ENCODE measurements at places on chromosomes 2 and 18.

- no peak for DNase-seq
Observed at GRCh38 chr2:216713691-216714336, 18.5 kb upstream of the IGFBP5 start.

- no peak for DNase-seq
Observed at GRCh38 chr18:41992066-41992465, 37.0 kb downstream of the PIK3C3 start.

DNA sequence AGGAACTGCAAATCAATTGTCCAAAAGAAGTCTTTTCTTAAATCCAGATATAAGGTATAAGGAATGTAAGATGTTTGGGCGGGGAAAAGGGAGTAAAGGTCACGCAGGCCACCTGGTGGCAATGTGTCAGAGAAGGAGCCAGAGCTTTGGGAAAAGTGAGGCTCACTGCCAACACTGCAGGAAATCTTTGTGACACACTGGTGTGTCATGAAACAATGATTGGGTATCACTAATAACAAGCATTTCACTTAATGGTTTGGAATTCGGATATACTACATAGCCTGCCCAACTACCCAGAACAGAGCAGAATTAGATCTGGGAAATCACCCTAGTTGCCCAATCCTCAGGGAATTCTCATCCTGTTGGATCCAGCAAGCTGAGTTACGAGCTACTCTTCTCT, 61.0 kb downstream of the RBMS1 start:
- no peak for DNase-seq

GRCh38 chr18:48036226-48036625, 105.8 kb upstream of the SMAD2 start:
- DNase-seq = no peak

- DNase-seq = no peak
Observed at GRCh38 chr2:121746071-121746578, 9.3 kb upstream of the TSN start.

DNA sequence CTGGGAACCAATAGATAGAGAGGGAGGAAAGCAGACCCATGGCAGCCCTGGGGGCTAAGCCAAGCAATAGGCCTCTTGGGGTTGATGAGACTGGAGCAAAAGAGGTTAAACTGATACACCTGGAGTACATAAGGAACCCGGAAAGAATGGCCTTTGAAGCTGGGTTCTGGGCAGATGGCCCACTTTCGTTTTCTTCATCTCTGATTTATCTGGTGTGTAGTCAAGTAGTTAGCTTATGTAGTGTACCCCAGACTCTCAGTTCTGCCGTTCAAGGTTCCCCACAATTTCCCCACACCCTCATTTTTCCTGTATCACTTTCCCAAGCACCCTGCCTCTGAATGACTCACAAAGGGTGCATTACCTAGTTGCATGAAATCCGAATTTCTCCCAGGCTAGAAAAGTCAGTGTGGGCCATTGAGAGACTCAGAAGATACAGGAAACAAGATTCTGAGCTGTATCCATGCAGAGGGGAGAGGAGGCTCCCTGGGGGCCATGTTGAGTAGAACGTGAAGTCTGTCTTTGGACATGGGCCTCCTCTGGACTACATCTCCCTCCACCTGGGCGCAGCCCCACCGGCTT, 235.0 kb downstream of the LOXHD1 start:
- no peak for DNase-seq

DNA sequence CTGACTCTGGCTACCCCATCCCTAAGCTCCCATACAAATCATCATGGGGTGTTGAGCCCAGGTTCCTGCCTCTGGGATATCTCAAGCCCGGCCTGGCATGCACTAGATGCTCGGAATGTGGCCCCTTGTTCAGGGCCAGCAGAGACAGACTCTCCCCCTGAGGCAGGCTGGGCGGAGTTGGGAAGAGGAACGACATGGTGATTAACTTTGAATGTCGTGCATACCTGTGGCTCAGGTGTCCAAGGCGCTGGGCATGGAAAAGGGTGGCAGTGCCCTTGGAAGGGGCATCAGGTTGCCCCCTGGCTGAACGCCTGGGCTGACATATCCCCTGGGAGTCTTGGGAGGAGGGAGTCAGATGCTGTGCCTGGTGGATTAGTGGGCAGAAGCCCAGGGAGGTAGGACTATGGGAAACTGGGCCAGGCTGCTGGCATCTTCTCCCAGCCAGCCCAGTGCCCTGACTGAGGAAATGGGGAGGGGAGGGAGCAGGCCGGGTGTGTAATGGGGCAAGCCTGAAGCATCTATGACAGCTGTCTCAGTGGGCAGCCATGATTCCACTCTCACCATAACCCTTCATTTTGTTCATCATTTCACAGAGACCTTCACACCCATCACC, 57.8 kb upstream of the OTOF start:
- no peak for DNase-seq

DNA sequence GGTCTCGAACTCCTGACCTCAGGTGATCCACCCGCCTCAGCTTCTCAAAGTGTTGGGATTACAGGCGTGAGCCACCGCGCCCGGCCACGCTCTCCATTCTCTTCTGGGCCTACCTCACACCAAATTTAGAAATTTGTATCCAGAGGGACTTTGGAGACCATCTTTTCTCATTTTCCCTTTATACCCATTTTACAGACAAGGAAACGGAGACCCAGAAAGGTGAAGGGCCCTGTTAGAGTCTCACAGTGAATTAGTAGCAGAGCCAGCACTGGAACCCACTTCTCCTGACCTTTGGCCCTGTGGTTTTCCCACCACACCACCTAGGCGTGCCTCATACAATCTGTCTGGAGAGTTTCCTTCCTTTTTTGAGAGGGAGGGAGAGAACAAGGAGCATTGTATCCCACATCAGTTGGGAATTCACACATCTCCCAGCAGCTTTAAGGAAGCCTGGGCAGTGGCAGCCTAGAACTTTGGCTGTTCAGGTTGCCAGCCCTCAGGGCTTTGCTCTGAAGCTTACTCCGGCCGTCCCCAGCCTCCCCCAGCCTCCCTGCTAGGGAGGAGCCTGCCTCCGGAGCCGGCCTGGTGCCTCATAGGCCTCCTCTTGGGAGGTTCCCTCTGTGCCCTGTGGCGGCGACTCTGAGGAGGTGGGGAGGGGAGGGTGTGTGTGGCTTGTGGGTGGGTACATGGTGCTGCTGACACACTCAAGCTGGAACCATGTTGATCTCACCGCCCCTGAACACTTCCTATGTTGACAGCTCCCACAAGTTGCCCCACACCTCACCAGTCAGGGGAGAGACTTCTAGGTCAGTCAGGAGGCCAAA, 13.8 kb downstream of the FOSL2 start:
- DNase-seq = peak; percentile 52

DNA sequence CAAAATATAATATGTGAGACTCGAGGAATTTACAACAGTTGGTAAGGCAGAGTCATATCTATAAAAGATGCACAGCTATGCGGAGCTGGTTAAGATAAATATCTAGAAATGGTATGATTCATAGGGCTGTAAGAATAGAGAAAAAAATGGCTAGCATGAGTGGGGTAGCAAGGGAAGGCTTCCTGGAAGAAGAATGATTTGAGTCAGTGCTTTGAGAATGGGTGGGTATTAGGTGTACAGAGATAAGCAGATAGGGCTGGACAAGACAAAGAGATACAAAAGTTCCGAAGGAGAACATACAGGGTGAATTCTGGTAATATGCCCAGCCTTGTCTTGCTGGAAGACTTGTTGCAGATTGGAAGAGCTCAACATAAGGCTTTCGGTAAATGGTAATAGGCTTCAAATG, 291.5 kb upstream of the CCDC68 start:
- DNase-seq = no peak

DNA sequence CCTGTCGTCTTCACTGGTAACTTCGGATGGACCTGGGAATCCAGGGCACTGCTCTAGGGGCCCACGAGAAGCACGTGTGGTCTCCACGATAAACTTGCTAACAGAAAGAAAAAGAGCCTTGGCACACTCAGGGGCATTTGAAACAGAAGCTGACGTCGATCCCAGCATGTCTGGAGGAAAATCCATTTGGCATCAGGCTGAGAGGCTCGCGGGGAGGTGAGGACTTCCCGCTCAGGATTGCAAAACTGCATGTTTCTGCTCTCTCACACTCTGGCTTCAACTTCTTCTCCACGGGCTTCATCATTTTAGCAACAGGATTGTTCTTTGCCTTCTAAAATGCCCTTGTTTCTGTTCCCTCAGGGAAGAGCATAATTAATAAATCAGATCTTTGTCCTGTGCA, 181.7 kb upstream of the COPS8 start:
- no peak for DNase-seq

- peak; percentile 93 for DNase-seq
Observed at GRCh38 chr2:12716282-12717190, at the start of gene TRIB2. Gene TRIB2, plus strand, starts transcription at chr2:12716936. Its CDS starts 1,372 bp downstream, at chr2:12718308.

DNA sequence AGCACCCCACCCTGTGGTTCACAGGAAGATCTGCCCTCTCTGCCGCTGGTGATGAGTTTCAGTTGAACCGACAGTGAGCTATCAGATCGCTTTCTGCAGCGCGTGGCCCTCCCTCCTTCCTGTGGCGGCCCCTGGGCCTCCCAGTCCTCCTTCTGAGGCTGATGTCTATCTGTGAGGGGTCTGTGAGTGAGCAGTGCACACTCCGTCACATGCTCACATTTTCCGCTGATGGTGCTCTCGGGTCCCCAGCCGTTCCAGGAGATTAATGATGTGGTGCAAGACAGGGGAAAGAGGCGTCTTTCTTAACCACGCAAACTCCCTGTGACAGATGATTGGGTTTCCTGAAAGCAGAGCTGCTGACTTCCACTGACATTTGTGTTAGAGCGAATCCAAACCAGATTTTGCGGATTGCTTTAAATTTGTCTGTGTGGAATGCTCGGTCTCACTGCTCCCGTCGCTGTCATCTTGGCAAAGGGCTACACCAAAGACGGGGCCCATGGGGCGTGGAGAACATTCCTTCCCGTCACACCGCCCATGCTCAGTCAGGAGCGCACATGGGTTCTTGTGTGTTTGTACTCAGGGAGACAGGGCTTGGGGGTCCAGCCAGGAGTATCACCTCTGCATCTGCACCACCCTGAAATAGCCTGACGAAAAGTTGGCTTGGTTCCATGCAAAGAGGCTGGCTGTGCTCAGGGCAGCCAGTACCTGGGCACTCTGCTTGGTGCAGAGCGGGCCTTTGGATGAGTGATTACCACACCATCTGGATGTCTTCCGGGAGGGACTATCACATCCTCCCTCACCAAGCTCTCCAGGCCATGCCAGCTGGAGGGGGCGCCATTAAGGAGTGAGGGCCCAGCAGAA, 154.7 kb upstream of the HS6ST1 start:
- no peak for DNase-seq

GRCh38 chr18:35389095-35389618, 12.0 kb upstream of the ZNF396 start:
- no peak for DNase-seq

GRCh38 chr2:225559072-225559415, 159.5 kb downstream of the NYAP2 start:
- no peak for DNase-seq

- no peak for DNase-seq
Observed at GRCh38 chr18:3691705-3692104, 241.7 kb downstream of the TGIF1 start.

DNA sequence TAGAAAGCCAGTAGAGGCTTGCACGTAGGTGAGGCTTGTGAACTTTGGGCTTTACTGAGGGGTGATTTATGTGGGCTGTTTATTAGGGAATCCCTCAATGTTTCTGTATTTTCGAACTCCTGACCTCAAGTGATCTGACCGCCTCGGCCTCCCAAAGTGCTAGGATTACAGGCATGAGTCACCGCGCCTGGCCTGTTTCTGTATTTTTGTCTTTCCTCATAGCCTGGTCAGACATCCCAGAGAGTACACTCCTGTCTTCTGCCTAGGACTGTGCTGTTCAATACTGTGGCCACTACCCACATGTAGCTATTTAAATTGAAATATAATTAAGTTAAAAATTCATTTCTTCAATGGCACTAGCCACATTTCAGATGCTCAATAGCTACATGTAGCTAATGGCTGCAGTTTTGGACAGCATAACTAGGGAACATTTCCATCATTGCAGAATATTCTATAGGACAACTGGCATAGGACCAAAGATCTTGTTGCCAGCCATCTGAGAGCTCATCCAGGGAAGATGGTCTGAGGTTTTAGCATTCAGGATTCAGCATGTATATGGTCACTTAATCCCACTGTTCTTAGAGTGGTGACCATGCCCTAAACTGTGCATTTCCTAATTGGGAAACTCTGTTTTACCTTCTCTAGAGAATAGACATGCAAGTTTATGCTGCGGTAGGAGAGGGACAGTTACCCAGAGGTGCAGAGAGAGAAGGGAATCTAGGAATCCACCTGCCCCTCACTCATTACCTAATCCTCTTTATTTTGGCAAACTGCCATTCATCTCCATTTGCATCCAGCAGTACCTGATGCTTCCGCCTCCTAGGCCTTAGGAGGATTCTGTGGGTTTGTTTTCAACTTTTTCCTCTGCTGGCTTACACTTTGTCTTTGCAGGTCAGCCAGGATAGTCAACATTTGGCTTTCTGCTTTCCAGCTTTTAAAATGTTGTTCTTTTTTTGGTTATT, 64.4 kb downstream of the LCLAT1 start:
- DNase-seq = no peak

GRCh38 chr2:9981655-9982054, 30.2 kb downstream of the GRHL1 start:
- no peak for DNase-seq

- DNase-seq = no peak
Observed at GRCh38 chr18:8235894-8236293, 373.3 kb upstream of the RAB12 start.

- DNase-seq = no peak
Observed at GRCh38 chr2:42673989-42674579, 89.9 kb downstream of the OXER1 start.

- DNase-seq = no peak
Observed at GRCh38 chr2:64233376-64233922, 89.2 kb upstream of the PELI1 start.

GRCh38 chr2:227939271-227940027, 68.0 kb downstream of the DAW1 start:
- DNase-seq = no peak

DNA sequence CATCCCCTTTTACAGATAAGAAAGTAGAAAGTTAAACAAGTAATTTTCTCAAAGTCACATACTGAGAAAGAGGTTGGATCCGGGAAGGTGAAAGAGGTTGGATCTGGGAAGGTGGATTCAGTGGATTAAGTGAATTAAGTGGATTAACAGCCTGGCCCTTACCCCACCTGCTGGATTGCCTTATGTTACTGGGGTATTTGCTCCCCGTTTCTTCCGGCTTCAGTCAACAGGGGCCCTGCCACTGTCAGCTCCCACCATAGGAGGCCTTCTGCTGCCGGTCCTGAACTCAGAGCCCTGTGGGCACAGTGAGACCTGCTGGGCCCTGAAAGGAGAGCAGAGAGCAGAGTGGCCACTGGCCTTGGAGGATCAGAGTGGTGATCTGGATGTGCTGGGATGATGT, 113.2 kb downstream of the VAPA start:
- no peak for DNase-seq

GRCh38 chr2:150803689-150804398, 316.4 kb upstream of the RND3 start:
- DNase-seq = no peak

- no peak for DNase-seq
Observed at GRCh38 chr2:10566018-10566417, 117.9 kb upstream of the ODC1 start.

DNA sequence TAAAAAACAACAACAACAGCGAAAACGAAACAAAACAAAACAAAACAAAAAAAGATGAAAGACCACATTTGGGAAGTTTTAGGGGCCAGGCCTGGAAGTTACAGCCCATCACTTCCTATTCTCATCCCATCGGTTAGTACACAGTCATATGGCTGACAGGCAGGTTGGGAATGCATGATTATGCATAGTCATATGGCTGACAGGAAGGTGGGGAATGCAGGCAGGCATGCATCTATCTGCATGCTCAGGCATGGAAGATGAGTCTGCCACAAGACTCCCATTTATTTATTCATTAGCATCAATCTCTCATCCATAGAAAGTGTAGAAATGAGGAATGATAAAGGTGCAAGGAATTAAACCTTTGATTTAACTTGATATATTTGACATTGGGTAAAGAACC, 325.3 kb upstream of the MEX3C start:
- DNase-seq = no peak

Data from T-helper 17 cell (primary cell).